ENCODE measurements at places on chromosomes 11 and 22.

- DNase-seq = no peak
These were observed 479.1 kb downstream of the OPCML start for GRCh38 chr11:133053124-133053776.

GRCh38 chr11:118436639-118437207, 431 bp downstream of the KMT2A start:
- peak; percentile 71 for DNase-seq

DNA sequence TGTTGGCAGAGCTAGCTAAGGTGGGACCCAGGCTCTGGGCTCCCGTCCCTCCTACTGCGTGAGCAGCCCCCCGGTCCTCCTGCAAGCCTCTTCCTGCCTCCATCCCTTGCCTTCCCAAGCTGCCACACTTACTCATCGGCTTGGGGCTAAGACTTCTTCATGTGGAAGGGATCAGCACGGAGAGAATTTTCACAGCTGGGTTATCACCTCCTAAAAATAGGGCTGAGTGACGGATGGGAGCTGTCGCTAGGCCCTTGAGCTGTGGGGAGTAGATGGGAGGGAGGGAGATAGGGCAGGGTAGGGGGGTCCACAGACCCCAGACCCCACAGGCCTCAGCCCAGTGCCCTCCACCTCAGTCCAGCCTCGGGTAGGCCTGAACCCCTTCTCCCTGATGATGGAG, 41.0 kb downstream of the FLRT1 start:
- DNase-seq = no peak

GRCh38 chr22:40031766-40032470, 37.2 kb downstream of the FAM83F start:
- no peak for DNase-seq

DNA sequence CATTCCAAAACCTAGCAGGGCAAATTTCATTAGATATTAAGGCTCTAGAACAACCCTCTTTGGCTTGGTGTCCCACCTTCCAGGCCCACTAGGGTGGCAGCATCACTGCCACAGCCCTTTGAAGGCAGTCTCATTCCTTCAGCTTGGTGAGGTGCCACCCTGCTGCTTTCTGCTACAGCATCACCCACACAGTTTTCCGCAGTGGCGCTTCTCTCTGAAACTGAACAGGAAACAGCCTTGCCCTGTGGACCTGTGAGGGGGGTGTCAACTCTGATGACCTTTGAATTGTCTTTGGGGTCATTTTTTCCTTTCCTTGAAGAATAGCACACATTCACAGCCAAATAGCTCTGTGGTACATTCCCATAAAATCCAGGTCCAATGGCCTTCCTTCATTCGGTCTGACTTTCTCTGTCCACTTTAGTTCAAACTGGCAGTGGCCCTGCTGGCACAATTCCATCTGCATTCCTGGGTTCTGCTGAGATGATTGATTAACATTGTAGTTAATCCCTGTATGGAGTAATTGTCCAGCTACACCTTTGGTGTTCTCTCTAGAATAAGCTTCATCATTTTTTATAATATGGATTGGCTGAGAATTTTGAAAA, 251.9 kb upstream of the FAT3 start:
- DNase-seq = no peak

DNA sequence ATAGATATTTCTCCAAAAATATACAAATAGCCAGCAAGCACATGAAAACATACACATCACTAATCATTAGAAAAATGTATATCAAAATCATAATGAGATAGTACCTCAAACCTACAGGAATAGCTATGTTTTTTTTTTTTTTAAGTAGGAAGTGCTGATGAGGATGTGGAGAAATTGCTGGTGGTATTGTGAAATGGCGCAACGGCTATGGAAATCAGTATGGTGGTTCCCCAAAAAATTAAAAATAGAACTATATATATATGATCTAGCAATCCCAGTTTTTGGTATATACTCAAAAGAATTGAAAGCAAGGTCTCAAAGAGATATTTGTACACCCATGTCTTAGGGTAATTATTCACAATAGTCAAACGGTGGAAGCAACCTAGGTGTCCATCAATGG, 46.0 kb upstream of the HIPK3 start:
- no peak for DNase-seq

DNA sequence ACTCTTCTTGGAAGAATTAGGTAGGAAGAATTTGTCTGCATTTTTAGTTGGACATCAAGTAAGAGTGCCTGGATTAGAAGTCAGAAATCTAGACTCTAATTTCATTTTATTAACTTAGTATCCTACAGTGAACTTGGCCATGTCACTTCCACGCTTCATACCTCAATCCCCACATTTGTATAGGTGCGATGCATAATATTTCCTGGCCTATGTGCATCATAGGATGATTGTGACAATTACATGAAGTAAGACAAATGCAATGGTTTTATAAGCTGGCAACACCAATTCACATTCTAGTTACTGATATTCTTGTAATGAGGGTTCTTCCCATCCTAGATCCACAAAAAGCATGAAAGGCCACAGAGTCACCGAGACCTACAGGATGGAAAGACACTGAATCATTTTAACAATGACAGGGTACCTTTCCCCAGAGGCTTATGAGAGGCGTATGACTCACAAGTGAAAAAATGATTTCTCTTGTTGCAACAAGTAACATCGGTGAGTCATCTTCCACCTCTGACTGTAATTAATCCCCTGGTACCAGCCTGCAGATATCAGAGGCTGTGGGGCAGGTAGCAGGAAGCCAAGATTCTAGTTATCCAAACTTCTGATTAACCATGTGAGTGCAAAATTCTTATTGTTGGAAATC, 56.0 kb upstream of the OR5AK2 start:
- DNase-seq = no peak

DNA sequence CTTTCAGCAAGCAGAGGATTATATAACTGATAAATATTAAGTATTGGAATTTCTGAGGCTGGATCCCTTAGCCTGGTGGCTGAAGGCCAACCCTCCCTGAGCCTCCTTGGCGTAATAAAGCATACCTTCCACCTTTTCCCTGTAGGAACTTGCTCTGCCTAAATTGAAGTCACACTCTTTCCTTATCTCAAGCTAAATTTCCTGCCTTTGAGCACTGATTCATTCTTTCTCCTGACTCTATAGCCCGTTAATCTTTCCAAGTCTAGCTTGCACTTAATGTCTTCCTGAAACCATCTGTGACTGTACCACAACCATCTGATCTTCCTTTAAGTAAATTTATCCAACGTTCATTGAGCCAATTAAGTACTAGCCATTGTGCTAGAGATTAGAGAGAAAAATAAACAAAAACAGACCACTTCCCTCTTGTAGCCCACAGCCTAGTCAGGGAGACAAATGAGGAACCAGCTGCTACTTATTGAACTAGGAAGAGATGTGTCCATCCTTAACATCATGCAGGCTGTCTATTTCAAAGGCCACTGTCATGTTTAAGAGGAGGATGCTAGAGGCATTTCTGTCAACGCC, 62.9 kb downstream of the GRK3 start:
- DNase-seq = no peak

- DNase-seq = no peak
These were observed 17.3 kb upstream of the DGCR8 start for GRCh38 chr22:20062766-20063083.

DNA sequence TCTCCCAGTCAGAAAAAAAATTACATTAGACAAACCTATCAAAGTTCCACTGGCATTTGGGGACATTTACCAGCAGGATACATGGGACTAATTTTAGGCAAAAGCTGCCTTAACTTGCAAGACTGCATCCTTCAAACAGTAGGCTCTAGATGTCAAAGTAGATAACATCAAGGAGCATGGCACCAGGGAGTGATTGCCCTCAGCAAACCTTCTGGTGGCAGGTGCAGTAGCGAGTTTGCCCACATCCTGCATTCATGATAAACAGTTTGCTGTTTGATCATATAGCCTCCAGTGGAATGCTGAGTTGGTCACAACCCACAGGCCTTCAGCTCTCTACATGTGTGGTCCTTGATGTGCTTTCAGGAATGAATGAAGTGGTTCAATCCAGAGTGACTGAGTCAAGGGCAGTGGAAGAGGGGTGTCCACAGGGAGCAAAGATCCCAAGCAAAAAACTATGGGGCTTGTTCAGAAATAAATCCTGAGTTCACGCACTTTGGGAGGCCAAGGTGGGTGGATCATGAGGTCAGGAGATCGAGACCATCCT, 12.0 kb downstream of the SCGB1D2 start:
- DNase-seq = no peak

DNA sequence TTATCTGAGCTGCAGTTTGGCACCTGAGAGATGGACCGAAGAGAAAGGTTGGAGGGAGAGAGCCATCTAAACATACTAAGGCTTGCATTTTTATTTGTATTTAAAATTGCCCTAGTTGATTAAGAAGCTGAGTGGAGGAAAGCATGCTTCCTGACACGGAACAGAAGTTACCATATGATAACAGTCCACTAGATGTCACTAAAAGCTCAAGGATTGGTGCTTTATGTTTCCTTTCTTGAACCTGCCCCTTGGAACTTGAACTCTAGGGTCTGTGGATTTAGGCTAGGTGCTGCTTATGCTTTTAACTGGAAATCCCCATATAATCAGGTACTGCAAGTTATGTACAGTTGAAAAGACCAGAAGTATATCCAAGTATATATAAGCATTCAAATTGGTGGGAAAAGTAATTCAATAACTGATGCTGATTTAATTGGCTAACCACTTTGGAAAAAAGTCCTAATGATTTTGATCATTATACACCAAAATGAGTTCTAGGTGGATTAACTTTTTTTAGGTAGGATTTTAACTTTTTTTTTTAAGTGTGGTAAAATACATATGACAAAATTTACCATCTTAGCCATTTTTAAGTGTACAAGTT, 9.5 kb downstream of the RBMXL2 start:
- DNase-seq = no peak

DNA sequence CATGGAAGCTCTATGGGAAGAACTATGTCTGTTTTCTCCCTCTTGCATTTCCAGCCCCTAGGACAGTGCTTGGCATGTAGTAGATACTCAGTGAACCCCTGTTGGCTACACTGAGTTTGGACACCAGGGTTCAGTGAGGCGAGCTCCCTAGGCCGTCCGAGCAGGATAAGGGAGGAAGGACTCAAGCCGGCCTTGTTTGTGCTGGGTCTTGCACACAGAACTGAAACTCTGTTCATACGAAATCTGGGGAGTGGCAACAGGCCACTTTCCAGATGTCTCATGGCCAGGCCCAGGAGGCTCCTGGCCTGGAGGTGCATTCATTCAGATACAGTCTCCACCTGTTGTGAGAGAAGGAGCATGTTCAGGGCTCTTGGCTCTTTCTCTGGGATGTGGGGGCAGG, 23.6 kb upstream of the LMO1 start:
- DNase-seq = no peak

- no peak for DNase-seq
These were observed 8.6 kb upstream of the RELT start for GRCh38 chr11:73367482-73368024.

GRCh38 chr22:47309946-47310345, 547.5 kb downstream of the TBC1D22A start:
- DNase-seq = no peak

DNA sequence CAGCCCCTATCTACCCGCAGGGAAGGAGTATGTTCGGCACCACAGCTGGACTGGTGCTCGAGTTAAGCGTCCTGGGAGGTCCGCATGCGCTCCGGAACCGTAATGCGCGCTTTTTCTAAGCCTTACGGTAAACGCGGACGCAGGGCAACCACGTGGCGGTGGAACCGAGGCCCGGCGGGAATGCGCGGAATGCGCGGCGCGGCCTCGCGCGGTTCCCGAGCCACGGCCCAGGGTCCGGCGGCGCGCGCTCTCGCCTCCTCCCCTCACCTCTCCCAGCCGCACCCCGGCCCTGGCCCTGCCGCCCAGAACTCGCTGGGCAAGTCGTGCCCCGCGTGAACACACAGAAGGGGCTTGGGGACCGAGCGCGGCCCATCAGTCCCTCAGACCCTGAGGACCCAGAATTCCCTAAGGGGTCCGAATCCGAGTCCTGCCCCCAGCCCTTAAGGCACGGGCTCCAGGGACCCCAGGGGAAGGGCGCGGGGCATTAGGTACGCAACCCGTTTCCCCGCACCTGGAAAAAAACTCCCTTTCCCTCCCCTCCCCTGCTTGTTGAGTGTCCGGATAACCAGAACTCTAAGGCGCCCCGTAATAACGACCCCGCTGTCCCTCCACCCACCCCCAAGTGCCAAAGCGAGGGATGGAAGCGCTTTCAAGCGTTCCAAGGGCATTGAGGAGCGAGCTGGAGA, 4.3 kb upstream of the CCND1 start:
- no peak for DNase-seq

Measured in T-helper 17 cell (primary cell).